ENCODE measurements at places on chromosomes 13 and 19.

DNA sequence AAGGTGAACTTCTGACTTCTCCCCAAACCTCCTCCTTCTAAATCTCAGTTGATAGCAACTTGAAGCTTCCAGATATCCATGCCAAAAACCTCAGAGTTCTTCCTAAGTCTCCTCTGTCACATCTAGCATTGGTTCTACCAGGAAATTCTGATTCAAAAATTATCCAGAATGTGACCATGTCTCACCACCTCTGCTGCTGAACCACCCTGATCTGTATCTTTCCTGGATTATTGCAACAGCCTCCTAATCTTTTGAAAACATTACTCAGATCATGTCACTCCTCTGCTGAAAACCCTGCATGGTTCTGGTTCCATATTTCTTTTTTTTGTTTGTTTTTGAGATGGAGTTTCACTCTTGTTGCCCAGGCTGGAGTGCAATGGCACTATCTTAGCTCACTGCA lies 78.7 kb upstream of the TNFSF11 start:
- DNase-seq, result no peak

DNA sequence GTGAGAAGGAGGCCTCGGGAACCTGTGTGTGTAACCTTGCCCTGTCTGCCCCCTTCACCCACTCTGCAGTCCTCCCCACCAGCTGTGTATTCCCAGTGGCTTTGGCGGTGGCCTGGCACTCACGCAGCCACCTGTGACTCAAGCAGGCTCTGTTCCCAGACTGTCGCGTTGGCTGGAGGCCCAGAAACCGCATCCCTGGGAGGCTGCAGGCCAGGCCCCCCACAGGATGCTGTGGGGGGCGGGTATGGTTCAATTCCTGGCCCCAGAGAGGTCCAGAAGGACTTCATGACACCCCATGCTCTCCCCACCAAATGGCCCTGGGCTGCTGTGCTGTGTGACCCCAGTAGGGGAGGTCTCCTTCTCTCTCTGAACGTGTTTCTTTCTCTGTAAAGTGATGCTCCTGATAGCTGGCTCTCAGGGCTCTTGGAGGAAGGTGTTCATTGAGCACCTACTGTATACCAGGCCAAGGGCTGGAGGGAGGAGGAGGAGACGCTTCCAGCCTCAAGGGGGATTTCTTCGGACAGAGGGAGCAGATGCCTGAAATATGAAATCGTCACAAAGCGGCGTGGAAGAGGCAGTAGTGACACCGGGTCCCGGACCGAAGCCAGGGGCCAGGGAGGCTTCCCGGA lies 1.9 kb upstream of the LINGO3 start:
- peak; percentile 87 for DNase-seq

DNA sequence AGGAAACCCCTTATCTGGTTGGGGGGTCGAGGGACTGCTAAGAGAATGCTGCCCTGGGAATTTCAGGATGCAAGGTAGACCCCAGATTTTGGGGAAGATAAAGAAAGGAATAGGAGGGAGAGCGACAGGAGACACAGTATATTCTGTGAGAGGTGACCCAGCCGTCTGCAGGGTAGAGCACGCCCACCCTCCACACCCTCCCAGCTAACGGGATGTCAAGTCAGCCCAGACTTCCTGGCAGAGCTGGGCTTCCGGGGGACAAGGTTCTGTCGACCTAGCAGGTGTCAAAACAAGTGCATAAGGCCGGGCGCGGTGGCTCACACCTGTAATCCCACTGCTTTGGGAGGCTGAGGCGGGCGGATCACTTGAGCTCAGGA lies 695 bp upstream of the PRR36 start:
- DNase-seq, result no peak

GRCh38 chr19:39843919-39844793 lies 2.0 kb downstream of the FBL start:
- no peak for DNase-seq

GRCh38 chr19:55526216-55527196 lies 10.4 kb downstream of the SBK2 start:
- DNase-seq, result peak; percentile 43

GRCh38 chr13:44309794-44310757 lies 63.5 kb upstream of the SERP2 start:
- no peak for DNase-seq

DNA sequence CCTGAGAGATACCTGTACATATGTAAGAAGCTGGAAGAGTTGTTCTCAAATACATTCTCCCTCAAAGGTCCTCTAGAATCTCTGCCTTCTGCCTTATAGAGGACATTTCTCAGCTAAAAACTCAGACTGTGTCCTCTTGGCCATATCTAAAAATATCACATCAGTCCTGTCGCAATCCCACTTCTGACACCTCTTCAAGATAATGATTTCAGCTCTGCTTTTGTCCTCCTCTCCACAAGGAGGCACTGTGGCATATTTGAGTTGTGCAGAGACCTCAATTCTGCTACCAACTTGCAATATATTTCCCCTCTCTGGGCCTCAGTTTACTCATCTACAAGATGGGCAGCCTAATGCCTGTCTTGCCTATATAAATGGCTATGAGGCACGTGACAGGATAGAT lies 16.6 kb downstream of the ADAMTS10 start:
- no peak for DNase-seq

GRCh38 chr13:40672765-40673397 lies 6.4 kb upstream of the FOXO1 start:
- no peak for DNase-seq

DNA sequence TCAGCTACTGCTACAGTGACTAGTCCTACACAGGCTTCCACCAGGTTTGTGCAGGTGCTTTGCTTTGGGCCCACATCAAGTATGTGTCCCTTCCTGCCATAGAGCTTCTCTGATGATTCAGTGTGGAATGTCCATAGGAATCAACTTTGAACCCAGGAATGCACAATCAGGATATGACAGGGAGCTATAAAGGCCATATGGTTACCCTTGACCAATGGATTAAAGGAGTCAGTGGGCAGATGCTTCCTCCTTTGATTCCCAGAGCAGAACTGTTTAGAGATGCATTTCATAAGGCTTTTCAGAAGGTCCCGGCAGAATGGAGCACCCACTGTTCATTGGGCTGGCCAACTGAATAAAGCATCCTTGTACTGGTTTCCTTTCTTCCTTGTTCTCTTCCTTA lies 145.2 kb upstream of the WASF3 start:
- no peak for DNase-seq

- DNase-seq, result no peak
Measured at GRCh38 chr19:898663-899062, 5.4 kb downstream of the RNU6-9 start.

GRCh38 chr13:40149611-40150274 lies 494.3 kb downstream of the COG6 start:
- DNase-seq, result peak; percentile 29

- DNase-seq, result no peak
Measured at GRCh38 chr13:113408562-113408961, 44.6 kb upstream of the GRTP1 start.

GRCh38 chr13:95716231-95716630 lies 39.3 kb downstream of the DNAJC3 start:
- DNase-seq, result no peak

- no peak for DNase-seq
Measured at GRCh38 chr13:101292711-101293110, 123.6 kb downstream of the NALCN start.

GRCh38 chr13:40059540-40060232 lies 404.2 kb downstream of the COG6 start:
- no peak for DNase-seq

- DNase-seq, result peak; percentile 8
Measured at GRCh38 chr19:44050740-44051649, 841 bp upstream of the ZNF223 start.

DNA sequence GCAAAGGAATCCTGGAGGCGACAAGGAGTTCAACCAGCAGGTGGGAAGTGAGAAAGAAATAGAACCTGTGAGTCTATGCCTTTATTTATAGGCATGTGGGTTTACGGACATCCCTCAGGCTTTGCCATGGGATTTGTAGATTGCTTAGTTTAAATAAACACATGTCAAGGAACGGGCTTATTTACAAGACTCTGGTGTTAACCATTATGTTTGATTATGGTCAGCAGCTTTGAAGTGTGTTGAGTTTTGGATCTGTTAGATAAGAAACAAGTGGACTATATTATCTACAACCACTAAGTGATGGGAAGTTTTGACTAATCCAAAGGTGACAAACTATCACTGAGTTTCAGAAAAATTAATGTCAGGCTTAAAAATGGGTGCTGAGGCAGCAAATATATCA lies 143.2 kb downstream of the SLITRK5 start:
- DNase-seq, result no peak

DNA sequence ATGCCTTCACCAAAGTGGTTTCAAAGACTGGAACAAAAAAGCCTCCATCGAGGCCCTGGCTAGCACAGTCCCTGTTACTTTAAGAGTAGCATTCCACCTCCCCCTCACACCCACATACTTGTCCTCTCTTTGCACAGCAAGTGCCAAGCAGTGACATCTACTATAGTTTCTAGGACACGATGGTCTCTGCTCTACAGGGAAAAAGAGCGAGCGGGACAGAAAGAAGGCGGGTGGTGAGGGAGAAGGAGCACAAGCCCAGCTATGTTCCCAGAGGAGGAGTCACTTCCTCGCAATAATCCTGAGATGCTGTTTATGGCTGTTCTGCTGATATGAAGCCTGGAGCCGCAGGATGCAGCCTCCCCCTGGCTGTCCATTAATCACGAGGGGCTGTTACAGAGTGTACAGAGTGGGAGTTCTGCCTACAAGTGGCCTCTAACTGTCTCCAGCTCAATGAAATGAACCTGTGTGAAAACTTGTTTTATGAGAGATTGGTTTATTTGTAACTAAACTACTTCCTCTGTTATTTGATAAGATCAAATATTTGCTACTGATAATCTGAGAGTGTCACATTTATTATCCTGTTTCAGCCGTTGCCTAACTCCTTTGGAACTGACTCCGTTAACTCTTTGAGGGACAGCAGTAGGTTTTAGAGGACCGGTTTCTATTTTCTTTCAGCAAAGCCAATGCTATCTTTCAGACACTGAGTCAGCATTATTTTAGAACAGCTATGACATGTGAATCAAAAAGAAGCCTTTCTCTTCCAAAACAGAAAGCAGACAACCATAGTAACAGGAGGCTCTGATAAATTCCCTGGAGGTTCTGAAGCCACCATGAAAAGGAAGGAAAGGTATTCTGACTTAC lies 208.0 kb downstream of the SPRY2 start:
- DNase-seq, result peak; percentile 50

- DNase-seq, result no peak
Measured at GRCh38 chr19:2678044-2678671, 24.3 kb downstream of the GNG7 start.

DNA sequence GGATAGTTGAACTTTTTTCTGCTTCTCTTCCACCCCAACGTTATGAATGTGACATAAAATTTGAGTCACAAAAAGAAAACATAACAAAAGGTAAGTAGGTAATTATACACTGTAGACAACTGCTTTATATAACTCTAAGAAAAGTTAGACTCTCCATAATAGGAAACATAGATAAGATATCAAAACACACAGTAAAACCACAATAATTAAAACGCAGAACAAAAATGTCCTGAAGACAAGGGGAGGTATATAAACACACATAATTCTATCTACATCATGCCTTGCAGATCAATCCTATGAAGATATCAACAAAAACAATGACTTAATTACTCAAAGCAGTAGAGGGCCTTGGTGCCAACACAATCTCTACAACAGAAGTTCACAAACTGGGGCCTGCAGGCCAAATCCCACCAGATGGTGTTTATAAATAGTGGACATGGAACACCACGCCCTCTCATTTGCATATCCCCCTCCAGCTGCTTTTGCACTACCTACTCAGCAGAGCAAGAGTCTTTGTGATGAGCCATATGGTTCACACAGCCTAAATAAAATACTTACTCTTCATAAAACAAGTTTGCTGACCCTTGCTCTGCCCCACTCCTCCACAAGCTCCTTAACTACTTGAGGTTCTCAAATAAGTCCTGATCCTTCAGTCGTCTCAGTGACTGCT lies 254.7 kb downstream of the KLF12 start:
- no peak for DNase-seq

DNA sequence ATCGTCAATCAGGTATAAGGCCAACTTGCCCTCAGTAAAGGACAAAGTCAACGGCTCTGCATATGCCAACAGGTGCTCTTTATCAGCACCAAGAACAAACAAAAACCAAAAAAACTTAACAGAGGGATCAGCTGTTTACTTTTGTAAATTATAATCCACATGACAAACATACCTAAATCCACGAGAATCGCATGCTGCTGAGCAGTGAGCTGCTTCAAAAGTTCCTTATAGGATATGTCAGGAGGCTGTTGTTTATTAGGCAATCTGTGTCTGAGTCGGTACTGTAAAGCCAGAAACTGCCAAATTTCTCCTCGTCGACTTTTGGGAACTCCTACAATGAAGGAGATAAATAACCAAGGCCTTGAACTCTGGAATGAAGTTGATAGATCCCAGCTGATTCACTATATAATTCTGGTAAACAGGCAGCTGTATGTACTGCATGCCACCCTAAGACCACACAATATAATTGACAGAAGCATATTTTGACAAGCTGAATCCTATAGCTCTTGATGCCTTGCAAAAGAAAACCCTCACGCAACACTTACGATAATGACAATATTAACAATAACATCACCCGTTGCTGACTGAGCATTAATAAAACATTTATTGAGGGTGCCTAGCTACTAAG lies 179.8 kb downstream of the TBC1D4 start:
- DNase-seq, result no peak

GRCh38 chr19:52275988-52276387 lies 6.6 kb downstream of the ZNF766 start:
- DNase-seq, result no peak

- DNase-seq, result peak; percentile 53
Measured at GRCh38 chr13:110238818-110239195, 68.2 kb downstream of the COL4A1 start.

DNA sequence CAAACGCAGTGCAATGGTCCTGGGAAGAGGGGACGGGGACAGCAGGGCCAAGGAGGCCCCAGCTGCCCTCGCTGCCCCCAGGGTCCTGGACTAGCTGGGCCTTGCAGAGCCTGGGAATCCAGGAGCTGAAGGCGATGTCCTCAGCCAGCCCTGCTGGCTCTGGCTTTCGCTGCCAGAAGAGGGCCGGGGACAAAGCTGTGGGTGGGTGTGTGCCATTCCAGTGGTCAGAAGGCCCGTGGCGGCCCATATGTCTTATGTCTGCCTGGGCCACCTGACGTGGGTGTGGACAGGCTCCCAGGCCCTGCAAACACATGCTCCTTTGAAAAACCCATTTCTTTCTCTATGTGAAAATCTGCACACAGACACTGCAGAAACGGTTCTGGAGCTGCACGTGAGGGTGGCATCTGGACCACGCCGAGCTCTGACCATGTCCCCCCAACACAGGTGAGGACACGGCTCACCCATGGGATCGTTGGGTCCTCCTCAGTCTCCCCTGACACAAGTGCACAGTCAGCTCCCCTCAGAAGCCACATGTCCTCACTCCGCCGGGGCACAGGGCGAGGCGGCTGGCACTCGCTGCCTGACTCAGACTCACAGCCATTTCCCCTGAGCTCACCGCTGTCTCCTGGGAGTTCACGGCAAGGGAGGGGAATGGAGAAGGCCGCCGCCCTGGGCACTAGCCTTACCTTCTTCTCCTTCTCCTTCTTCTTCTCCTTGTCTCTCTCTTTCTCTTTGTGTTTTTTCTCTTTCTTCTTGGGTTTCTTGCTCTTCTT lies 16.9 kb downstream of the IZUMO4 start:
- DNase-seq, result no peak

GRCh38 chr13:38141792-38142191 lies 207.9 kb upstream of the UFM1 start:
- no peak for DNase-seq

GRCh38 chr13:103539721-103540381 lies 473.6 kb upstream of the SLC10A2 start:
- DNase-seq, result no peak

All from adrenal gland (tissue), 19 donors.